ENCODE measurements at places on chromosomes 11 and 22.
A peak's percentile ranks its signal among the peaks of the same experiment; 100 is the strongest.

GRCh38 chr11:77823775-77824174 is 2.8 kb downstream of the AAMDC start:
- DNase-seq = no peak

DNA sequence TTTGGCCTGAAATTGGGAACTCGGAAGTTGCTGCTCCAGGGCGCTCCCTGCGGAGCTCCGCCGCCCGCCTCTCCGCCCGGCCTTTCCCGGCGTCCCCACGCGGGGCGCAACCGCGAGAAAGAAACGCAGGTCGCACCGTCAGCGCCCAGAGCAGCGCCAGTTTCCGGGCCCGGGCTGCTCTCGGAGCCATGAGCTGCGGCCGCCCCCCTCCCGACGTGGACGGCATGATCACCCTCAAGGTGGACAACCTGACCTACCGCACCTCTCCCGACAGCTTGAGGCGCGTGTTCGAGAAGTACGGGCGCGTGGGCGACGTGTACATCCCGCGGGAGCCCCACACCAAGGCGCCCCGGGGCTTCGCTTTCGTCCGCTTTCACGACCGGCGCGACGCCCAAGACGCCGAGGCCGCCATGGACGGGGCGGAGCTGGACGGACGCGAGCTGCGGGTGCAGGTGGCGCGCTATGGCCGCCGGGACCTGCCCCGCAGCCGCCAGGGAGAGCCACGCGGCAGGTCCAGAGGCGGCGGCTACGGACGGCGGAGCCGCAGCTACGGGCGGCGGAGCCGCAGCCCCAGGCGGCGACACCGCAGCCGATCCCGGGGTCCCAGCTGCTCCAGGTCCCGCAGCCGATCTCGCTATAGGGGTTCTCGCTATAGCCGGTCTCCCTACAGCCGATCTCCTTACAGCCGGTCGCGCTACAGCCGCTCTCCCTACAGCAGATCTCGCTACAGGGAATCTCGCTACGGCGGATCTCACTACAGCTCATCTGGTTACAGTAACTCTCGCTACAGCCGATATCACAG is 521 bp downstream of the SRSF8 start:
- DNase-seq = peak; percentile 76

DNA sequence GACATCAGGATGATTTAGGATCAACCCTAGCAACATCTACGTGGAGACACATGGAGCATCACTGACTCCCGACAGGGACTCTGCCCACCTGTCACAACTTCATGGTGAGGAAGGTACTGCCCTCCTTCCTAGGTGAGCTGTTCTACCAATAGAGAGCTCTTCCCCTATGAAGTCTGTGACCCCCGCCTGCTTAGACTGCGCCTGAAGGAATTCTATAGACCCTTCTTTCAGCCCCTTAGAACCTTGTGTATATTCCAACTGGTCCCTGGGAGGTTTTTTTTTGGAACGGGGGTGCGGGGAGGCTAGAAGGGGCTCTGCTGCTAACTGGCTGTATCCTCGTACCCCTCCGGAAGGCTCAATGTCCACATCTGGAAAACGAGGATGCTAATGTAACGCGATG is 566 bp downstream of the INTS4 start:
- DNase-seq = no peak

GRCh38 chr22:44042249-44043218 is 18.4 kb downstream of the PARVB start:
- no peak for DNase-seq

GRCh38 chr22:44247923-44248892 is 64.5 kb downstream of the SHISAL1 start:
- no peak for DNase-seq
